ENCODE measurements at places on chromosomes 6 and 20. TPM values are rescaled to one million over a fixed set of nuclear protein-coding genes. Genes with fewer than 3 reads are reported as not detected.

Gene CPXM1
- not detected for total RNA-seq

Gene DST
- 411 TPM for total RNA-seq

Gene CAPN11
- not detected for total RNA-seq

Gene MAS1
- total RNA-seq: not detected

Gene POPDC3
- 45.1 TPM for total RNA-seq

Gene ALDH5A1
- total RNA-seq: 0.86 TPM

Gene ECT2L
- not detected for total RNA-seq

Gene DYNLT2
- 1.5 TPM for total RNA-seq

Gene NR2E1
- total RNA-seq: not detected

Gene FARS2
- 16.5 TPM for total RNA-seq

Gene COL21A1
- total RNA-seq: not detected

Gene EFCAB8
- total RNA-seq: not detected

Gene LAMA2
- total RNA-seq: 31.1 TPM

Gene XKR7
- not detected for total RNA-seq

Gene CNR1
- not detected for total RNA-seq

Gene HSPA12B
- not detected for total RNA-seq

Gene BEND6
- total RNA-seq: 20.6 TPM

DNA sequence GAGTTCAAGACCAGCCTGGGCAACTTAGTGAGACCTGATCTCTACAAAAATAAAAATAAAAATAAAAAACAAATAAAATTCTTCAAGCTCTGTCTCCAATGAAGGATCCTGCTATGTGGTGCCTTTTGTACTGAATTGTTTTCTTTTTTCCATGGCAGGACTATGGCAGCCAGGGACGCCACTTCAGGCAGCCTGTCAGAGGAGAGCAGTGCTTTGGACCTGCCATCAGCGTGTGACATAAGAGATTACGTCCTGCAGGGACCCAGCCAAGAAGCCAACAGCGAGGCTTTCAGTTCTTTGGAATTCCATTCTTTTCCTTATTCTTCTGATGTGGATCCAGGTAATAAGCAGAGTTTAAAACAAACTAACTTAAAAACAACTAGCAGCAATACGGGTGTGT is 22.5 kb downstream of the SHLD1 start:
- no peak for DNase-seq

DNA sequence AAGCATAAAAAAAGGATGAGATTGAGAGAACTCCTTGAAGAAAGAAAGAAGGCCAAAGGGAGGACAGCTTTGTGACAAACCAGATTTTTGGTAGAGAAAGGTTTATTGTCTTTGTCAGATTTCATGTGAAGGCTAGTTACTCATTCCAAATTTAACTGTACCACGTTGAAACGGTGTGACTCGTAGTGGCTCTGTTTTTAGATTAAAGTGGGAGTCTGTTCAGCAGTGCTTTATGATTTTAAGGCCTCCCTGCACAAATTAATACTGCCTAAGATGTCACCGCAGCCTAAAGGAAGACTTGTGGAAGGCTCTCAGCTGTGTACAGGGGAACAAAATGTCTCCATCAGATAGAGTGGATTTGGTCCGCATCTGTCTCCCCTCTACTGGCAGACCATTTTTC is 35.9 kb downstream of the CDC40 start:
- DNase-seq: peak; percentile 3

GRCh38 chr6:41626917-41627316 is 11.4 kb upstream of the MDFI start:
- DNase-seq: no peak

GRCh38 chr6:15950962-15951569 is 177.8 kb upstream of the MYLIP start:
- DNase-seq: no peak

- DNase-seq: no peak
Observed at GRCh38 chr20:51994751-51995417, 192.6 kb upstream of the SALL4 start.

- DNase-seq: no peak
Observed at GRCh38 chr6:33963136-33963750, 159.4 kb upstream of the MLN start.

GRCh38 chr6:72422171-72422570 is 199.7 kb upstream of the KCNQ5 start:
- DNase-seq: peak; percentile 74

DNA sequence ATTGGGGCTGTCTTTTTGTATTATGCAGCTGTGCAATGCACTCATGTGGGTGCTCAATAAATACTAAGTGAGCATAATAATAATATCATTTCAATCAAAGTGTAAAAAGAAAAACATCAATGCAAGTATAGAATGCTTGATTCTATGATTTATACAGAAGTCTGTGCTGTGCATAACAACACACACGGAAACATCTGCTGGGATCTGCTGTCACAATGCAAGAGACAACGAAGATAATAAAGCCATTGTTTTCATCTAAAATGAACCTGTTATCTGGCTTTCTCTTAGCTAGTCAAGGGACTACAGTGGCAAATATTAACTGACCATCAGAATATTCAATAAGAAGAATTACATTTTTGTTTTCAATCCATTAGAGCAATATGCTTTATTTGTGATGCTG is 1156.9 kb upstream of the MAP3K7 start:
- no peak for DNase-seq

DNA sequence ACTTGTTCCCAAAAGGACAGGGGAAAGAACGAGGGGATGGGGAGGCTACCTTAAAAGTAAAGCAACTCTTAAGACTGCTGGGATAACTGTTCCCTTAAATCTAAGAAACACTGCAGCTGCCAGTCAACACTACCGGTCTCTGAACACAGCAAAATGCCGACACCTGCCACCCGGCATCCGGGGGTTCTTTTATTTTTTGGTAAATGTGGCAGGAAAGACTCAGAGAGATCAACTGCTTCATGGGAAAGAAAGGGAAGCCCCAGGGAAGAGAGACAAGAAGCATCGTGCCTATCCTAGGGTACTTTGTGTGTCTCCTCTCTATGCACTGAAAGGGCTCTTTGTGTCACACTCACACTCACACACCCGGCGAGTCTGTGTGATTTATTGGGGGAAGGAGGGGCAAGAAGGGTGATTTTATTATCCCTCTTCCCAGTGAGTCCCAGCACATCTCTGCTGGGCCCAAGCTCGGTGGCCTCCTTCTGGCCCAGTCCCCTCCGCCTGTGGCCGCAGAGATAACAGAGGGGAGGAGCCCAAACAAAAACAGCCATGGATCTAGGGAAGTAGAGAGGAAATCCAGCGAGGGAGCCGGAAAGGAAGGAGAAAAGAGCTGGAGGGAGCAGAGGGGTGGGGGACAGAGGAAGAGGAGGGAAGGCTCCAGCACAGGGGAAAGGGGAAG is 1.4 kb downstream of the FYN start:
- peak; percentile 59 for DNase-seq

GRCh38 chr6:154653853-154654252 is 79.4 kb upstream of the SCAF8 start:
- DNase-seq: peak; percentile 76

GRCh38 chr6:41682056-41682477 is 43.8 kb downstream of the MDFI start:
- peak; percentile 94 for DNase-seq

DNA sequence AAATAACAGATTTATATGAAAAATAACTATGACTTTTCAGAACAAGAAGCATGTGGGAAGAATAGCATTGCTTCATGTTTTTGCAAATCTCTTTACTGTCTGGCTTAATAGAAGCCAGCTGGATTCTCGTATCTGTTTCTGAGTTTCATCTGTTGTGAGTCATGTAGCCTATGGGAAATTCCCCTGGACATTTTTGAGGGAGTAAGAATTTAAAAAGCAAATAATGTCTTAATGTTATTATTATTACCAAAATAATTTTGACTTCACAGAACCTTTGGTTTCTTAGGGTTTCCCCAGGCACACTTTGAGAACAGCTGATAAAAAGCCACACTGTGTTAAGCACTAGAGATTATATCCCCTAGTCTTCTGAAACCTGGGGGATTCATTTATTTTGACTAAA is 75.8 kb downstream of the SYCP2L start:
- DNase-seq: peak; percentile 87

- no peak for DNase-seq
Observed at GRCh38 chr20:695165-695866, 19.7 kb upstream of the SCRT2 start.

GRCh38 chr6:156613996-156614395 is 163.2 kb upstream of the ARID1B start:
- no peak for DNase-seq

- DNase-seq: no peak
Observed at GRCh38 chr20:16111852-16112412, 461.3 kb downstream of the KIF16B start.

- no peak for DNase-seq
Observed at GRCh38 chr6:89952686-89953085, 58.4 kb downstream of the GJA10 start.

GRCh38 chr20:34744847-34745246 is 40.7 kb downstream of the TP53INP2 start:
- no peak for DNase-seq

GRCh38 chr20:64261138-64261537 is 5.6 kb downstream of the PCMTD2 start:
- DNase-seq: peak; percentile 39

- peak; percentile 10 for DNase-seq
Observed at GRCh38 chr20:60804918-60805630, 447.0 kb upstream of the CDH4 start.

- peak; percentile 86 for DNase-seq
Observed at GRCh38 chr6:57305761-57306160, 11.7 kb upstream of the PRIM2 start.

- peak; percentile 79 for DNase-seq
Observed at GRCh38 chr6:14144678-14145113, 27.1 kb downstream of the CD83 start.

- DNase-seq: no peak
Observed at GRCh38 chr6:36626636-36627035, 32.5 kb downstream of the SRSF3 start.

DNA sequence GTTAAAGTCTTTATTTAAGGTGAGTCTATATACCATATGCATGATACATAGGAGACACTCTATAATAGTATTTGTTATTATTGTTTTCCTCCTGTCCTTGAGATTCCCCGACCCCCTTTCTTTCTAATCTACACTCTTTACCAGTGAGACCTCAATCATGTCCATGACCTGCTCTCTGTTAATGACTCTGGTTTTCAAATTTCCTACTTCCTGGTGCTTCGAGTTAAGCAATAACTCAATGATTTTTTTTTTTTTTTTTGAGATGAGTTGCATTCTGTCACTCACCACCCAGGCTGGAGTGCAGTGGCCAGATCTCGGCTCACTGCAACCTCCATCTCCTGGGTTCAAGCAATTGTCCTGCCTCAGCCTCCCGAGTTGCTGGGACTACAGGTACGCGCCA is 574.6 kb upstream of the SLC35B3 start:
- no peak for DNase-seq

- no peak for DNase-seq
Observed at GRCh38 chr20:47981222-47981621, 195.9 kb upstream of the SULF2 start.

DNA sequence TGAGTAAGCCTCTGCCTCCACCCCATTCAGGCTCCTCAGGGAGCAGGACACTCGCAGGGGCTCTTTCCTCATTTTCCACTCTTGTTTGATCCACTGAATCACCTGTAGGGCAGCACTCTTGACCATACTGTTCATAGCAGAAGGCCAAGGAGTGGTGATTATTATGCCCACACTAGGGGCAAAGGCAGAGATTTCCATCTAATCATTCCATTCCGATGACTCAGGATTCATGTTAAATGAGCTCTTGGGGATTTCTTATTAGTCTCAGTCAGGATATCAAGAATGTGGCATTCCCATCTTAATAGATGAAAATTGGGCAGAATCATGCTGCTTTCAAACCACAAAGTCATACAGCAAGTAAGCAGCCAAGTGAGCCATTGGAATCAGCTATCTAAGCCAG is 101.9 kb upstream of the MOCS1 start:
- no peak for DNase-seq

DNA sequence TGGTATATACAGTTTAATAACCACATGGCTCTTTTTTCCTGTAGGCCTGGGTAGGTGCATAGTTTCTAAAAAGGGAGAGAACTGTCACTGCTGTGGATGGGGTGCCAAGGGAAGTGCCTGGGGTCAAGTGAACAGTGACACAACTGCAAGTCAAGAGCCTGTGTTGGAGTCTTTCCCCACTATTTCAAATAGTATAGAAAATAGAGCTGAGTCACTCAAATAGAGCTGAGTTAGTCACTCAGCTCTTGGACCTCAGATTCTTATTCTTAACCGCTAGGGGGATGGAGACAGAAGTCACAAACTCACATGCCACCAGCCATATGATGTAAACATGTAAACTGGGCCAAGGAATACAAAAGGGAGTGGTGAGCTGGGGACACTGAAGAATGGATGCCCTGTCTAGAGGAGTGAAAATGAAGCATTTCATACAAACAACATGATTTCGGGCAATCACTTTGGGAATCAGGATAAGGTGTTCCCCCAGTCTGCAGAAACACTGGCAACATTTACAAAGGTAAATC is 2.1 kb downstream of the NQO2 start:
- DNase-seq: peak; percentile 93

- no peak for DNase-seq
Observed at GRCh38 chr6:139940741-139941729, 566.6 kb upstream of the CITED2 start.

- peak; percentile 97 for DNase-seq
Observed at GRCh38 chr20:36465109-36466080, 75.9 kb upstream of the MYL9 start.

DNA sequence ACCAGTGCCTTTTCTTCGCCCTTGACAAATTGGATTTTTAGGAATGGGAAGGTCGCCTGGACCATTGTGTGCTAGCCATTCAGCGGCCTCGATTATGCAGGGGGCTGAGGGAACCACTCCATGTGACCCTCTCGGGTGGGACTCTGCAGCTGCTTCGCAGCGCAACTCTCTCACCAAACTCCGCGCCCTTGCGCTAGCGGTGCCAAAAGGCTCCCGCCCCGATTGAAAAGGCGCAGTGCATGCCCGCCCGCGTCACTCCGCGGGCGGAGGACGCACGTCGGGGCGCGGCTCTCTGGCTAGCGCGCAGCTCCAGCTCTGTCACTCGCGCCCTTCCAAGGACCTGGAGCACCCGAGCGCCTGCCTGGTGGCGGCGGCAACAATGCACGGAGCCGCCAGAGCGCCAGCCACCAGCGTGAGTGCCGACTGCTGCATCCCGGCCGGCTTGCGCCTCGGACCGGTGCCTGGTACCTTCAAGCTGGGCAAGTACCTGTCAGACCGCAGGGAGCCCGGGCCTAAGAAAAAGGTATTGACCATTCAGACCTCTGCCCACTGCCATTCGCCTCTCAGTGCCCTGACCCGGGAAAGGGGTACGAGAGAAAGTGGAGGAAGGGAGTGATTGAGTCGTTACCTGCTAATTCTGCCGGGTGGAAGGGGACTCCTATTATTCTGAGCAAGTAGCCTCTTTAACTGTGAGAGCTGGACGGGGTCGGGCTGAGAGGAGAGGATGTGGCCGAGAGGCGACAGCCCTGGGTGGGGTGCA is at the start of gene PRDM13:
Gene PRDM13 (plus strand): TSS at position 178 of the 760 bp plus-strand sequence. CDS start 202 bp downstream, at position 380.
- DNase-seq: no peak

GRCh38 chr6:40918040-40918651 is 120.9 kb downstream of the UNC5CL start:
- DNase-seq: no peak

- no peak for DNase-seq
Observed at GRCh38 chr20:15789079-15789478, 784.2 kb downstream of the KIF16B start.

Measured in GM23248 (cell line).